ENCODE measurements at places on chromosomes 12 and 14.
A peak's percentile ranks its signal among the peaks of the same experiment; 100 is the strongest.

GRCh38 chr14:69259527-69260189 is at the start of gene GALNT16:
GALNT16 (plus strand) TSS chr14:69260158; CDS start chr14:69260291, 133 bp downstream.
- DNase-seq = no peak

GRCh38 chr14:100192250-100192671 is 32.8 kb upstream of the DEGS2 start:
- no peak for DNase-seq

- no peak for DNase-seq
These were observed 3.1 kb upstream of the ARHGEF40 start for GRCh38 chr14:21066882-21067502.

DNA sequence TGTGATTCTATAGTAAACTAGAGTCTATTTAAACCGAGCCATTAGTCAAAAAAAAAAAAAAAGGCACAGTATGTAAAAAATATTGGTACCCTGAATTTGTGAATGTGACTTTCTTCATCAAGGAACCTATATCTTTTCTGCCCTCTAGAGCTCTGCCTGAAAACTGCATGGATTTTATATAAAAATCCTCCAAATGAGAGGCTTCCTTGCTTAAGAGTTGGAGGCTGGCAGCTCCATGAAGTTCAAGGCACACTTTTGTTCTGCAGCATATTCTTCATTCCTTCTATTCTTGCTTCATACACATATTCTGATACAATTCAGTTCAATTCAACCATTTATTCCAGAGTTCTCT is 23.1 kb upstream of the NKX2-8 start:
- DNase-seq = no peak

GRCh38 chr14:80678436-80678835 is 263.1 kb downstream of the CEP128 start:
- no peak for DNase-seq

- DNase-seq = no peak
These were observed 5.3 kb downstream of the SLC41A2 start for GRCh38 chr12:104952816-104953215.

GRCh38 chr12:87596636-87597035 is 432.6 kb downstream of the C12orf50 start:
- no peak for DNase-seq

DNA sequence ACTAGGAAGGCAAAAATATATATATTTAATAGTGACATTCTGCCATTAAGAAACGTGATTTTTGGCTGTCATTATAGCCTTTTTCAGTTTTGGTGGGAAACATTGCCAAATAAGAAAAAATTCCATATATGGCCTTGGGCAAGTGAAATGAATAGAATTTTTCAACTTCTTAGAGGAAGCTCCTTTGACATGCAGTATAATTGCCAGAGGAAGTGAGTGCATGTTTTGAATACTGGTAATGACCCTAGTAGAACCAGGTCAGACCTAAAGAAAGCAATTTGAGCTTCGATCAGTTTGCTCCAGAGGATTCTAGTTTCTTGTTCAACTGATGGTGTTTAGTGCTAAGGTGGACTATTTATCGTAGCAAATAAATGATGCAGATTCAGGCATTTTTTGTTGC is 26.2 kb upstream of the TRIM9 start:
- no peak for DNase-seq

- no peak for DNase-seq
These were observed 12.5 kb downstream of the EGLN3 start for GRCh38 chr14:33938131-33938949.

DNA sequence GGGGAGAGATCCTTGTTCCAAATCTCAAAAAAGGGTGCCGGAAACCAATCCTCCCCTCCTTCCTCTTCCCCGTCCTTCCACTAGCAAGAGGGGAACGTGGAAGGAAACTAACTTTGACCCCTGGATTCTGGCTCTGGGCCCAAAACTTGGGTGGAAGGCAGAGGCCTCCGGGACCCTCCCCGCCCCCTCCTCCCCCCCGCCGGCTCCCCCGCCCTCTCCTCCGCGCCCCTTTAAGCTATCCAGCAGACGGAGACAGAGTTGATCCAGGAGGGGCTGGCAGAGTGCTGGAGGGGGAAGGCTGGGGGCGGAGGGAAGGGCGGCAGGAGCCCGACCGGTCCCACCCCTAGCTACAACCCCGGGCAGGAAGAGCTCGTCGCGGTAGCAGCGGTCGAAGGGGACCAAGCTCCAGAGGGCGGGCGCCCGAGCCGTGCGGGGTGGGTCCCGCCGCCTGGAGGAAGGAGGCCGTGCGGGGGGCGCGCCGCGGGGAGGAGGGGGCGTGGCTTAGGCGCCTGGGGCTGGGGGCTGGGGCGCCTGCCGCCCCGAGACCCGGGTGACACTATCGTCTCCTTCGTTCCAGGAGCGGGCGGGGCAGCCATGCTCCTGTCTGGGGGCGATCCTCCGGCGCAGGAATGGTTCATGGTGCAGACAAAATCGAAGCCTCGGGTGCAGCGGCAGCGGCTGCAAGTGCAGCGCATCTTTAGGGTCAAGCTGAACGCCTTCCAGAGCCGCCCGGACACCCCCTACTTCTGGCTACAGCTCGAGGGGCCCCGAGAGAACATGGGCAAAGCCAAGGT is at the start of gene NYNRIN:
Gene NYNRIN (plus strand): TSS at position 351 of the 794 bp plus-strand sequence. CDS start 244 bp downstream, at position 595.
- no peak for DNase-seq

DNA sequence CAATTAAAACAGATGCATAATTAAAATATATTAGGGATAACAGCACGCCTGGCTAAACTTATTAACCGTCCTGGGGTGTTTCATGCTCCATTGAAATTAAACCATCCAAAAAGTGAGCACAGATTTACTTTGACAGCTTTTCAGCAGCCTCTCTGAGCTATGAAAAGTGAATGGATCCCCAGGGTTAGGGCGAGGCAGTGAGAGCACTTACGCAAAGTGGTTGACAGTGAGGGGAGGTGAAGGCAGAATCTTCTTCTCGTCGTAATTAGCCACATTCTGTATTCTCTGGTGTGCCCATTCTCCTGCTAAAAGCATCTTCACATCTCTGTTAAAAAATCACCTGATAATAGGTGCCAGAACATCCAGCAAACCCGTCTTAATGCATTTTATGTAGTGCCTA is 1.9 kb downstream of the TMTC2 start:
- DNase-seq = no peak

- DNase-seq = no peak
These were observed 23.8 kb downstream of the SPTB start for GRCh38 chr14:64855721-64856528.

GRCh38 chr14:64970776-64971477 is 1.2 kb downstream of the RAB15 start:
- no peak for DNase-seq

- no peak for DNase-seq
These were observed 13.0 kb upstream of the NELL2 start for GRCh38 chr12:44889162-44889561.

GRCh38 chr12:42669553-42669952 is 80.0 kb upstream of the PRICKLE1 start:
- DNase-seq = no peak

DNA sequence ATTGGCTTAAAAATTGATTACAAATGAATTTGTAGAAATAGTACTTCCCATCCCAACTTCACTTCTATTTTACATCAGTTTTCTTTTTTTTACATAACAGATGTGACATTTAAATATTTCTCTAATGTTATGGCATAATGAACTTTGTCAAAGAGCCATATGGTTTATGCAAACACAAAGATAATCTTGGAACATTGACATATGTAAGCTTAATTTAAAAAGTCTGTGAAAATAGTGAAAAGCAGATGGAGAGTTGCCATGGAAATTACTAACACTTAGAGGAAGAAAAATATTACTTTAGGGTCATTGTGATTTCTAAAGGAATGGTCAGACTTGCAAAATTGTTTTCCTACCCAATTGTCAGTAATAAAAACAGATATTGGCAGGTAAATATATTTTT is 232.4 kb downstream of the AEBP2 start:
- no peak for DNase-seq

- no peak for DNase-seq
These were observed 23.3 kb upstream of the NOS1 start for GRCh38 chr12:117384735-117385134.

GRCh38 chr12:46775796-46776195 is 50.0 kb downstream of the SLC38A4 start:
- DNase-seq = no peak

GRCh38 chr12:106128585-106129328 is 10.0 kb downstream of the NUAK1 start:
- no peak for DNase-seq

- DNase-seq = no peak
These were observed 690.9 kb upstream of the LMO3 start for GRCh38 chr12:17296882-17297281.

- DNase-seq = no peak
These were observed 91.6 kb downstream of the LRRC74A start for GRCh38 chr14:76917745-76918255.

DNA sequence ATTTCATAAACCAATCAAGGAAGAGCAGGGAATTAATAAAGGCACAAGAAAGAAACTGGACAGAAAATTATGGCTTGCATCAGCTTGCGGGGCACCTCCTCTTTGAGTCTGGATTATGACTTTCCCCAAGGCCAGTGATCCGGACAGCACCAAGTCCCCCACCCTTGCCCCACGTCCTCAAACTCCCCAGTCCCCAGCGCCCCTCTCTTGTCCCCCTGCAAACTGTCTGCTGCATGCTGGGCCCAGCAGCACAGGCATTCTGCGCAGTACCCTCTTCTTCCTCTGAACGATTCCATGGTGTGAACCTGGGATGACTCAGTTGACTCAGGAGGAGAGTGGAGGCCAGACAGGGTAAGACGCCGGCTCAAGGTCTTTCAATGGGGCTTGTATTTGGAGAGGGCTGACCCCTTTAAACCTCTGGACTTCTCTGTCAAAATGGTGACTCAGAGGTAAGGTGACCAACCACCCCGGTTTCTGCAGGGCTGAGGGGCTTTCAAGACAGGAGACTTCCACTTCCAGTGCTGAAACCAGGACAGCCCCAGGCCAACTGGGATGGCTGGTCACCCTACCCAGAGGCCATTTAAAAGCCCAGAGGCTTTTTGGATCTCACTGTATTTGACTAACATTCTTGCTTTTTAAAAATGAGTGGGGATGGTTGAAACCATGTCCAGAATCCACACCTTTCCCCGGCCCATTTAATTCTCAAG is 13.5 kb downstream of the C14orf132 start:
- DNase-seq = no peak

DNA sequence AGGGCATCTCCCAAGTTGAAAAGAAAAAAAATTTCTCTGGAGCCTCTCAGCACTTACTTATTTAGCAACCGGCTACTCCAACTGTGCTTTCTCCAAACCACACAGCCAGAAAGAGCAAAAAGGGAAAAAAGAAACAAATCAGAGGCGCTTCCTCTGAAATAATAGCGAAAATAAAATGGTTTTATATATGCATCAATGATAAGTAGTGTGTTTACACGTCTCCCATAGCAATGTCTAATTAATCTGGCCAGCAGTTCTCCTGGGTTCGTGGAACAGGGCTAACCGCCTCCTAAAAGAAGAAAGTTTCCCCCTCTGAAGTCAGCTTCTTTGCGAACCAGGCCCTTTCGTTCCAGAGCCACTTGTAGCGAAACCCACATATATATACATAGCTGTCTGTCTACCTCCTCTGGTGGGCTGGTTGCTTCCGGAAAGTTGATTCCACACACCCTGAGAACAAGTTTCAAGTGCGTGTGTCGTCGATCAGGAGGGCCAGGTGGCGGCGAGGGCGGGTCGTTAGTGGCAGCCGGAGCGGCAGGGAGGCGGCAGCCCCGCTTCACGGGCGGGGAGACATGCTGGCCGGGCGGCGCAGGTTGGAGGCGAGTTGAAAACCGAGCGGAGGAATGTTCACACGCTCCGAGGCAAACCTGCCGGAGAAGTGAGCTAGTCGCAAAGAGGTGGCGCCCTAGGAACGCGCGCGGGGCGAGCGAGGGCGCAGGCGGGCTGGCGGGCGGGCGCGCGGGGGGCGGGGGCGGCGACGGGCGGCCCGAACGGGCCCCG is 2.7 kb downstream of the PTHLH start:
- peak; percentile 30 for DNase-seq

DNA sequence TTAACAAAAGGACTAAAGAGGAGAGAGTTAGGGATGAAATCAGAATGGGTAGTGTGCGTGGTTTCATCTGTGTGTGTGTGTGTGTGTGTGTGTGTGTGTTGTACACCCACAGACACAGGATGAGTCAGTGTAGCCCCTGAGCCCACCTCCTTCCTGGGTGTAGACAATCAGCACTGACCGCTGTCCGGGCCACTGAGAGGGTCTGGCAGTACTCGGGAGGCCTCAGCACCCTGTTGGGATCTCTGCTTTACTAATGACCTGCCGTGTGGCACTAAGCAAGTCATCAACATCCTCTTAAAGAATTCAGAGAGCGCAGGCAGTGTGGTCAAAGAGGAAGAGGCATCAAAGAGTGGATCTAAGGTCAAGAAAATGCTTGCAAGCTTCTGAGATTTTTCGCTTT is 112.6 kb downstream of the PRMT8 start:
- no peak for DNase-seq

GRCh38 chr12:122250047-122250446 is 16.2 kb downstream of the VPS33A start:
- no peak for DNase-seq

DNA sequence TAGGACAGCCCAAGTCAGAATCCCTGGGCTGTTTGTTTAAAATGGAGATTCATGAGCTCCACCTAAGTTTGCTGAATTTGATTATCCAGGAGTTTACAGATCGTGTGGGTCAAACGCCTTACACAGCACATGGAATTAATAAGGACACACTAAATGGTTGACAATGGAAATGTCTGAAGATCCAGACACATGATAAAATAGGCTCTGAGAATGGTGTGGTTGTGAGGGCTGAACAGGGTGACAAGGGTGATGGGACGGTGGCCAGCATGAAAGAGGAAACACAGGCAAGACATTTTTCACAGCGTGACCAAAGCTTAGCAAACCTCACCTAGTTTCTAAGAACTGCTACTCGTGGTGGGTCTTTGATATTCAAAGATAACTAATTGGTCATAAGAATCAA is 12.5 kb downstream of the VWF start:
- no peak for DNase-seq

- no peak for DNase-seq
These were observed 112.7 kb upstream of the EGLN3 start for GRCh38 chr14:34063470-34064164.

DNA sequence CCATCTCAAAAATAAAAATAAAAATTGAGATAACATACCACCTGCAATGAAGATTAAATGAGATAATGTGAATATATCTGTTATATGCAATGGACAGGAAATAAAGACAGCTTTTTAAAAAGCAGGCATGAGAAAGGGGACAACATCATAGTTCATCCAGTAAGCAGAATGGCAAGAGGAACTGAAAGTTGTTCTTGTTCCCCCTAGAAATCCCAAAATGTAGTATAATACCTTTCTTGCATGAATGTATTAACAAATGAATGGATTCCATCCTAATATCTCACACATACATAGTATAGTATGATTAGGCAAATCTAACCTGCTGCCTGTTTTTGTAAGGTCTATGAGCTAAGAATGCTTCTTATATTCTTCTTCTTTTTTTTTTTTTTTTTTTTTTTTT is 31.4 kb downstream of the FGD6 start:
- DNase-seq = no peak

- DNase-seq = no peak
These were observed 107.3 kb downstream of the PPP2R5E start for GRCh38 chr14:63435838-63436237.

- no peak for DNase-seq
These were observed 61.9 kb downstream of the ESR2 start for GRCh38 chr14:64232095-64232838.

Data from activated T-helper 9 cell treated with anti-CD3 and anti-CD28 coated beads, Interleukin-2, amount 50 U/mL, for 16 hours (primary cell).